ENCODE measurements at places on chromosomes 12 and 14. TPM values are rescaled to one million over a fixed set of nuclear protein-coding genes. Genes with fewer than 3 reads are reported as not detected.

Gene LHX5
- total RNA-seq, result not detected

- peak; percentile 86 for DNase-seq
These were observed 230.5 kb downstream of the ATP23 start for GRCh38 chr12:58171914-58172313.

- DNase-seq, result peak; percentile 58
These were observed 39.0 kb downstream of the LRRK2 start for GRCh38 chr12:40263616-40264409.

DNA sequence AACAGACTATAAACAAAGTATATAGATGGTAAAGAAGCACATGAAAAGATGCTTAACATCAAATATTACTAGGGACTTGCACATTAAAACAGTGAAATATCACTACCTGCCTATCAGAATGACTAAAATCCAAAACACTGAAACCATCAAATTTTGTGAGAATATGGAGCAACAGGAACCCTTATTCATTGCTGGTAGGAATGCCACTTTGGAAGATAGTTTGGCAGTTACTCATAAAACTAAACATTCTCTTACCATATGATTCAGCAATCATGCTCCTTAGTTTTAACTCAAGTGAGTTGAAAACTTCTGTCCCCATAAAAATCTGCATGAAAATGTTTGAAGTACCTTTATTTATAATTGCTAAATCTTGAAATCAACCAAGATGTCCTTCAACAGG, 297.6 kb downstream of the DAD1 start:
- peak; percentile 50 for DNase-seq

Gene SERPINA5
- not detected for total RNA-seq

GRCh38 chr12:14185427-14186192, 179.9 kb upstream of the ATF7IP start:
- DNase-seq, result peak; percentile 15

GRCh38 chr12:44428825-44429224, 447.3 kb downstream of the NELL2 start:
- no peak for DNase-seq

GRCh38 chr14:78848234-78848820, 678.2 kb downstream of the NRXN3 start:
- DNase-seq, result peak; percentile 12

DNA sequence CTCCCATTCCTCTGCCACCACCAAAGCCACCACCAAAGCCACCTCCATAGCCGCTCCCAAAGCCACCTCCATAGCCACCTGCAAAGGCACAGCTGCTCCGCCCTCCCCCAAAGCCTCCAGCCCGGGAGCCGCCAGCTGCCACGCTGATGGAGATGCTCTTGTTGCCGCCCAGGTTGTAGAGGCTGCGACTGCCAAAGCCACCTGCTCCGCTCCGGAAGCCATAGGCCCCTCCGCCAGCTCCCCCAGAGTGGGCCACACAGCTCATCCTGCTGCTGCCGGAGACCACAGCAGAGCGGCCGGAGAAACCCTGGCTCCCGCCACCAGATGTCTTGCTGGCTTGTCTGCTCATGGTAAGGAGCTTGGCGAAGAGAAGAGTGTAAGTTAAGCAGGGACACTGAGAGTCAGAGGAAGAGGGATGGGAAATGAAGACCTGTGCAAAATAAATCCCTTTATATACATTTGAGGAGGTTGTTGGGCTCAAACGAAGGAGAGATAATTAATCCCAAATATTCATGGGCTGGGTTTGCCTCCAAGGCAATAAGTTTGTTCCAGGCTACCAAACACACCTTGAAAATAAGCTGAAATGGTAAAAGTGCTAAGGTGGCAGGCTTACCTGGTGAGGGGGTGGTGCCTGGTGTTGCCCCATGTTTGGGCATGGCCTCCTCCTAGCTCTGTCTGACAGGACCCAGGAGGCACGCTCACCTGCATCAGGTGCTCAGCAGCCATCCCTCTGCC, at the start of gene KRT3:
TSS of gene KRT3 (minus strand) at position 424 of the 735 bp plus-strand sequence. CDS start at position 349, 75 bp downstream.
- no peak for DNase-seq

Gene SLC6A15
- 0.99 TPM for total RNA-seq

- no peak for DNase-seq
These were observed 907.2 kb downstream of the VRK1 start for GRCh38 chr14:97704316-97704885.

DNA sequence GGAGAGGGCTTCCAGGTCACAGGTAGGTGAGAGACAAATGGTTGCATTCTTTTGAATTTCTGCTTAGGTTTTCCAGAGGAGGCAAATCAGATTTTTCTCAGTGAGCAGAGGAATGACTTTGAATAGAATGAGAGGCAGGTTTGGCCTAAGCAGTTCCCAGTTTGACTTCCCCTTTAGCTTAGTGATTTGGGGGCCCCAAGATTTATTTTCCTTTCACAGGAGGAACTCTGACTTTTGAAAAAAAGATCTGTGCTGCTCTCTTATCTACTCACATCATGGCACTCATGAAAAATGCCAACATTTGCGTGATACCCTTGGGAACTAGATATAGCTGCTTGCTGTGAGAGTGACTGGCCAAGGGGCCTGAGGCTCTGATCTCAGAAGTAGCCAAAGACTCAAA, 58.0 kb upstream of the EVL start:
- DNase-seq, result no peak

DNA sequence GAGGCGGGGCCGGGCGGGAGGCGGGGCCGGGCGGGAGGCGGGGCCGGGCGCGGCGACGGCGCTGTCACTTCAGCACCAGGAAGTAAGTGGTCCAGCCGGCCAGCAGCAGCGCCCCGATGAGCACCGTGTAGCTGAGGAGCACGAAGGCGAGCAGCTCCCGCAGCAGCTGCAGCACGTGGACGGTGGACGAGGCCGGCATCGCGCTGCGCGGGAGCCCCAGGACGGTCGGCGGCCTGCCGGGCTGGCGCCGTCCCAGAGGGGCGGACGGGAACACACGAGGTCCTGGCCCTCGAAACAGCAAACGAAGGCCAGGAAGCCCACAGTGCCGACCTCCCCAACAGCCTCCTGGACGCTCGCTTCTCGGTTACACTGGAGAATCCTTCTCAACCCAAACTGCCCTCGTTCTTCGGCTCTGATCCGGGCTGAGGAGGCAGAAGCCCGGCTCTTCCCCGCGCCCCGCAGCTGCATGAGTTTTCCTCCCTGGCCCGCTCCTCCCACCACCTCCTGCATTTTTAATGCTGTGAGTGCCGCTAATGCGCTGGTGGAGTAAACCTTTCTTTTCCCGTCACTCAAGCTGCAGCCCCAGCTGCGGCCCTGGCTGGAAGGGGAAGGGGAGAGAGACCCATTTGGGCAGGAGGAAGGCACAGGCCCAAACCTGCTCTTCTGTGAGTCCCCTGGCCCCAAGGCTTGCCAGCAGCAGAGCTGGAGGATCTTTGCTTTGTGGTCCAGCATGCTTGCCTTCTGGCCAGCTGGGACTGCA, 694 bp upstream of the DIABLO start:
- DNase-seq, result no peak

DNA sequence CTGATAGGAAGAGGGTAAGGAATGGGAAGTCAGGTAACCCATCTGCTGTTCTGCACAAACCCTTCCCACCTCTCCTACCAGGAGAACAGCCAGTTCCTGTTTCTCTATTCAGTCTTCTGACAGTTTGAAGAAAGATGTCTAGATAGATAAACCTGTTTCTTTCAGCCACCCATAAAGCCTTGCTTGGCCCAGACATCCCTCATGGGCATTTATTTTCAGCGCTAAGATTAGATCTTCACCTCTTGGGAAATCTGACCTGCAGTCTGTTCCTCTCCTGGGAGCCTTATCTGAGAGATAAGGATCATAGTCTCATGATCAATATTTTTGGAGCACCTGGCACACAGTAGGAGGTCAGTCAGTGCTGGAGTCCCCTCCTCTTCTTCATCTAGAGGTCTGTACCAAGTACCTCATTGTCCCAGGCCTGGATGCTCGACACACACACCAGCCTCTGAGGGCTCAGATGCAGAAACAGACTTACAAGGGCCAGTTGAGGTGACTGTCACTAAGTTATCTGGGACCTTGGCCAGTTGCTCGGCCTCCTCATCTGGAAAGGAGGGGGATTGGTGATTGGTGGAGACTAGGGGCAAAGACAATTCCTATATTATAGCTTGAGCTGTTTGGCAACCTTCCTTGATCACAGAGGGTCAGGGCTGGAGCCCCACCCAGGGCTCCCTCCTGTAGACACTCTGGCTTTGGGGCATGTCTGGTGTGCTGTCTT, 18.2 kb downstream of the ACVRL1 start:
- DNase-seq, result no peak

DNA sequence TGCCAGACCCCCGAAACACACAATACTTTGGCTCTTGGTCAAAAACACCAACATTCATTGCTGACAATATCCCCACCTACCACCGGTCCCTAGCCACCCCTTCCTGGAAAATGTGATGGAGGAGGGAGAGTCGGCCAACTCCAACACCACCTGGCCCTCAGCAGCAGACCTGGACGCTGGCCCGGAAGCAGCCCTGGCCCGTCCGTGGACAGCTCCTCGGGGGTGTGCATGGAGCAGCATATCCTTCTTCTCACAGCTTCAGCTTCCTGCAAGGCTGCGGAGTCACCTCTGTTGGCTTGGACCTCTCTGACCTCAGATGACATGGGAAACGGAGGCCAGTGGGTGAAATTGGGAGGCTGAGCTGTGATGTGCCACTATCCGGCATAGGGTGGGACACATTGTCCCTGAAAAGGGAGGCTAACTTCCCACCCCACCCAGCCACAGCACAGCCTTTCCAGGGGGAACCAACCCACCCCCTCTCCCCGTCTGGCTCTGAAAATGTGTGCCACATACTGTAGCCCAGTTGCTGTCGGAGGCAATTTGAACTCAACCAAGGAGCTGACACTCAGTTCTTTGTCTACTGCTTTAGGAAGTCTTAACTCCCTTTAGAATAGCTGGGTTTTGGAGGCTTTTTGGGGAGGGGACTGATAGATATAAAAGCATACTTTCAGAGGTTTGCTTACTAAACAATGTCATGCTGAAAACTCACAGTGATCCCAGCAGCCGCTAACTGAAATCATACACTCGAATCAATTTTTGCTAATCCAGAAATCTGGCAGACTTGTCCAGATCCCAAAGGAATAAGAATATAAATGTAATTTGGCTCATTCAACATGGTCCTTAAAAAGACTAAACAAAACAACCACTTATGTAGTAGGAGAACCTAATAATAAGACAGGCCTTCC, 43.1 kb upstream of the LTA4H start:
- peak; percentile 18 for DNase-seq

DNA sequence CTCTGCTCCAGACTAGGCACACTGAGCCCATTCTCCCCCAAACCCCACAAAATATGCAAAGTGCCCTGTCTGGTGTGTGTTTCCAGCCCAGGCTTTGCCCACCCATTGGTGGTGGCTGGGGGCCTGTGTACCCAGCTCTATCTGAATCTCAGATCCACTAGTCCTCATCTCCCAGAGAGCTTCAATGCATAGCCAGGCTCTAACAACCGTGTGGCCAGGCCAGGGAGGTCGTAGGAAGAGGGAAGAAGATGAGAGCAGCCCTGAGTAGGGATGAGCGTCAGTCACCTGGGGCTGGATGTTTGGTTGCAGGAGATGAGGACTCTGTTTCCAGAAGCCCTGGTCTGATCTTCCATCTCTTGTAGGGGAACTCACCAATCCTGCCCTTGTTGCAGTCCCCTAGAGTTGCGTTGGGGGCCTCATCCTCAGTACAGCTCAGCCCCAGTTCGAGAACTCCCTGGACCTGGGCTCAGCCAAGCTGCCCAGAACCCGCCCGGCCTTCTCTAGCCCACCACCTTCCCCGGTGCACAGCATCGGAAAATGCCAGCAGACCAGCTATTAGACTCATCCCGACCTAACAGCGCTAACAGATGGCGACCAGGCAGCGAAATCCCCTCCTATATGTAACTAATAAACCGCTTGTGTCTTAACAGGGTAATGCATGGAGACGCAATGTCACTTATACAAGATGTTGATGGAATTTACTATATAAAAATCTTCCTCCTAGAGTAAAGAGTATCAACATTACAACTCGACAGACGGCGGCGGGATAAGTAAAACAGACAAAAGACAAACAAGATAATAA, 3.2 kb upstream of the LHX5 start:
- no peak for DNase-seq

GRCh38 chr12:120225852-120226640, 25.1 kb upstream of the RPLP0 start:
- DNase-seq, result no peak

DNA sequence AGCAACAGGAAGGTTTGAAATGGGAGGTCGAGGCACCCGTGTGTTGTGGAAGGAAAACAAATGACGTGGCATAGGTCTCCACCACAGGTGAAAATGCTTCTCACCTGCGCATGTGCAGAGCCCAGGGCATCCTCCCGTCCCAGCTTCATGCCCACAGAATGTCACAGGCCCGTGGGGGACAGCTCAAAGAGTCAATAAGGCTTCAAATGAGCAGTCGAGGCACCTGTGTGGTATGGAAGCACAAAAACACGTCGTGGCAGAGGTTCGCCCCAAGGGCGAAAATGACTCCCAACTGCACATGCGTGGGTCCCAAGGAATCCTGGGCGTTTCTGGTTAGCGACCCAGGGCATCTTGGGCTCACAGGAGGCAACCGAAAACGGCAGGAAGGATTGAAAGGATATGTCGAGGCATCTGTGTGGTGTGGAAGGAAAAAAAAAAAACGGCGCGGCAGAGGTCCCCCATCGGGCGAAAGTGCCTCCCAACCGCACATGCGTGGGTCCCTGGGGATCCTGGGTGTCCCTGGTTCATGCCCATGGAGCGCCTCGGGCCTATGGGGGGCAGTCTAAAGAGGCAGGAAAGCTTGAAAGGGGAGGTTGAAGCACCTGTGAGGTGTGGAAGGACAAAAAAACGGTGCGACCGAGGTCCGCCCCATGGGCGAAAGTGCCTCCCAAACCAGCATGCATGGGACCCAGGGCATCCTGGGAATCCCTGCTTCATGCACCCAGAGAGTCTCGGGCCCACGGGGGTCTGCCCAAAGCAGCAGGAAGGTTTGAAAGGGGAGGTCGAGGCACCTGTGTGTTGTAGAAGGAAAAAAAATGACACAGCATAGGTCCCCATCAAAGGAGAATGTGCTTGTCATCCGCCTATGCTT, 578.5 kb downstream of the ALG10 start:
- DNase-seq, result no peak

Gene RBMS2
- 23.1 TPM for total RNA-seq

DNA sequence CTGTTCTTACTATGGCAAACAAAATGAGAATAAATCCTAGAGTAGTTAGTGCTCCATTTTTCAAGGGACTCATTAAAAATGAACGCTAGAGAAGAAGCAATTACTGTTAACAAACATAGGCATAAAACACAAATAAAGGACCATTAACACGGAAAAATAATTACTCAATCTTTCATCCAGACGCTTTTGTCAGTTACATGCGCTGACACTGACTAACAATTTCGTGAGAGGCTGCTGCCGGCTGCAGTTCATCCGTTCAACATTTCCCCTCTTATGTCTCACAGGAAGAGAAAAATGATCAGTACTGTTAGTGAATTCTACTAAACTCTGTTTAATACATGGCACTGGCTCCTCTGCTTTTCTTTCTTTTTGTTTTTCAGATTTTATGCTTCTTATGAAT, 472.7 kb upstream of the FLRT2 start:
- DNase-seq, result no peak
